Stimulated activated CD8-positive, alpha-beta memory T cell treated with anti-CD3 and anti-CD28 coated beads, Interleukin-7, amount 100 ng/mL, for 1 hour (primary cell): ENCODE measurements at places on chromosomes 13 and 19.

DNA sequence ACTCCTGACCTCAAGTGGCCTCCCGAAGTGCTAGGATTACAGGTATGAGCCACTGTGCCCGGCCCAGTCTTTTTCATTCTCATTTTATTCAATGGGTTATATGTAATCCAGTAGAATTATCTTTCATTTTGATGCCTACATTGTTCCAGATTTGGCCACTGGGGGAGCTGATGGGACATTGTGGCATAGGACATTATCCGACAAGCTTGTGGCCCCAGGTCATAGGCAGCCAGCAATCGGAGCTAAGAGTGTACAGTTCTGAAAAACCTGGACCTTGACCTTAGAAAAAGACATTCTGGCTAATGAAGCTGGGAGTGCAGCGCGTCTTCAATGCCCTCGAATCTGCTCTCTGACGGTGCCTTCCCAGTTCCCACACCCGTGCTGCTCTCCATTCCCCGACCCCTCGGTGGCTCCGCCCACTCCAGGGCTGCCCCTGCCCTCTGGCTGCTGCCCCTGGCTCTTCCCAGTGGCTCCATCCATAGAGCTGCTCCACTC, 108.7 kb downstream of the TEX29 start:
- peak; percentile 9 for DNase-seq

DNA sequence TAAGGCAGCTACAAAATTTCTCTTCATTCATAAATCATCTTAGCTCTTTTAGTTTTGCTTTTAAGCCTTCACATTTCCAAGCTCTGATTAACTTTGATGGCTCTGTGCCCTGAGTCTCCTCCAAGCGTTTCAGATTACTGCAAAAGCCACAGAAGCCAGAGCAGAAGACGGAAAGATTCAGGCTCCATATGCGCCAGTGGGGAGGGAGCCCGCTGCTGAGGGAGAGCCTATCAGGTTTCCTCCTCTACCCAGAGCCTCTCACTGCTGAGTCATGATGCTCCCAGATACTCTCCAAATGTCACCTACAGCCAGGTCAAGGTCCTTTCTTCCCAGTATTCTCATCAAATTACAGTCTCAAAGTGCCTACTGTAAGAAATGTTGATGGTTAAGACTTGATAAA, 193.6 kb downstream of the RAP2A start:
- no peak for DNase-seq

- DNase-seq, result no peak
Measured at GRCh38 chr13:89279374-89279773, 1608.2 kb downstream of the SLITRK5 start.

GRCh38 chr13:30577401-30577852, 40.3 kb upstream of the USPL1 start:
- DNase-seq, result no peak

DNA sequence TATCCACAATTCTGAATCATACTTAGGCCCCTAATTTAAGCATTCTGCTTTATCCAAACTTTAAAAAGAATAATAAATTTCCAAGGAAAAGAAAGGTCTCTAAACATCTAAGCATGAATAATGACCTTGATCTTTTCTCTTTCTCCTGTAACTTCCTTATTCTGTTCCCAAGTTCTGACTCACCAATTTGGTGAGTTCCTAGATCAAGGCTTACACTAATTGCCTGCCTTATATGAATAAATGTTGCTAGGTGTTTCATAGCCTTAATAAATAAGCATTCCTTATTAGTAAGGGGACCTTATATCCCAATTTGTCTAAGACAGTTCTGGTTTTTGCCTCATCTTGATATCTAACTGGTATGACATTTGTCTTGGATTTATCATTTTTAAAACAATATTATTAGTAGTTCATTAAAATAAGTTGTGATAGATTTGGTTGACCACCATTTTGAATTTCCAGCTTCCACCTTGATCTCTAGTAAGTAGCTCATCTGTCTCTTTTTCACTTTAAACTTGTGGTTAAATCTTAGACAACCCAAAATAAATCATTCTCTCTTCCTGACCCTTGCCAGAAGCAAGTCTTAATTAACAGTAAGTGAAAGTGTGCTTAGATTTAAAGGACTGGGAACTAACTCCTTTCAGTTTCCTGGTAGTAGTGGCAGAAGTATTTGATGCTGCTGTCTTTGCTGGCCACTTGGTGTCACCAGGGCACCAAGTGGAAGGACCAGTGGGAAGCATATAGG, 121.2 kb upstream of the MLNR start:
- DNase-seq, result no peak

DNA sequence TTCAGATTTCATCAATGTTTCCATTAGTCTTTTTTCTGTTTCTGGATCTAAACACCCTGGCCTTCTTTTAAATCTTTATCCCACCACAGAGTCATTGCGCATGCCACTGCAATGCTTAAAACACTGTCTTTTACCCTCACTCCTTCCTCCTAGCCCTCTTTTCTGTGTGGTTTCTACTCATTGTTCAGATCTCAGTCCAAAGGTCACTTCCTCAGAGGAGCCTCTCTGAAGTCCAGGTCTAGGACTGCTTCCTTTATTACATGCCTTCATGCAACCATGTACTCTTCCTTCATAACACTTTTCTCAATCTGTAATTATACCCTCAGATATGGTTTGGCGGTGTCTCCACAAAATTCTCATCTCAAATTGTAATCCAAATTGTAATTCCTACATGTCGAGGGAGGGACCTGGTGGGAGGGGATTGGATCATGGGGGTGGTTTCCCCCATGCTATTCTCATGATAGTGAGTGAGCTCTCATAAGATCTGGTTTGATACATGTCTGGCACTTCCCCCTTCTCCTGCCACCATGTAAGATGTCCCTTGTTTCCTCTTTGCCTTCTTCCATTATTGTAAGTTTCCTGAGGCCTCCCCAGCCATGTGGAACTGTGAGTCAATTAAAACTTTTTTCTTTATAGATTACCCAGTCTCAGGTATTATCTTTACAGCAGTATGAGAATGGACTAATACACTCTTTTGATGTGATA, 808.9 kb downstream of the DIAPH3 start:
- DNase-seq, result no peak

DNA sequence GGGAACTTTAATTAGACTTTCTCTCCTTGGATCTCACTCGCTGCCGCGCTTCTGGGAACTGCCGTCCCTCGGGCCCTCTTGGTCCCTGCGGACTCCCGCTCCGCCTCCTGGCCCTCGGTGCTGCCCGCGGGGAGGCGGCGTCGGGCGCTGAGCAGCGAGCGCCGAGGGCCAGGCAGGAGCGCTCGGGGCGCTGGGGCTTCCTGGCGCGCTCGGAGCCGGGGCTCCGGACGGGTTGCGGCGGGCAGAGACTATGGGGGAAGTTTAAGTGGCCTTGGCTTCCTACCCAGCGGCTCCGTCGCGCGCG, 704 bp downstream of the CHST8 start:
- DNase-seq, result no peak

DNA sequence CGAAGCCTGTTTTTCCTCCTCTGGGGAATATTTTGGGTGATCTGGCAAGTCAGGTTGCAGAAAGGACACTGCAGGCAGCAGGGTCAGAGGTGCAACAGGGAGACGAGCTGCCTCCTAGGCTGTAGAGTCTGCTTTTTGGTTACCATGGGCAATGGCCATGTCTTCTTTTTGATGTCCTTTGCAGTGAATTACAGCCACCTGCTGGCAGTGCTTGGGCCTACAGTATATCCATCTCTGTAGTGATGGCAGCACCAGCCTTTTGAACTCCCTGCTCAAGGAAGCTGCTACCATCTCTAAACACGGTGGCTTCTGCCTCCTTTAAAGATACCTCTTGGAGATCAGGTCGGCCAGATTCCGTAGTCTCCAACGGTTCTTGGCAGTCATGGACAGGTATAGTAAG, 73.9 kb downstream of the WTIP start:
- DNase-seq, result no peak

GRCh38 chr19:29247872-29248271, 34.9 kb upstream of the UQCRFS1 start:
- DNase-seq, result no peak

DNA sequence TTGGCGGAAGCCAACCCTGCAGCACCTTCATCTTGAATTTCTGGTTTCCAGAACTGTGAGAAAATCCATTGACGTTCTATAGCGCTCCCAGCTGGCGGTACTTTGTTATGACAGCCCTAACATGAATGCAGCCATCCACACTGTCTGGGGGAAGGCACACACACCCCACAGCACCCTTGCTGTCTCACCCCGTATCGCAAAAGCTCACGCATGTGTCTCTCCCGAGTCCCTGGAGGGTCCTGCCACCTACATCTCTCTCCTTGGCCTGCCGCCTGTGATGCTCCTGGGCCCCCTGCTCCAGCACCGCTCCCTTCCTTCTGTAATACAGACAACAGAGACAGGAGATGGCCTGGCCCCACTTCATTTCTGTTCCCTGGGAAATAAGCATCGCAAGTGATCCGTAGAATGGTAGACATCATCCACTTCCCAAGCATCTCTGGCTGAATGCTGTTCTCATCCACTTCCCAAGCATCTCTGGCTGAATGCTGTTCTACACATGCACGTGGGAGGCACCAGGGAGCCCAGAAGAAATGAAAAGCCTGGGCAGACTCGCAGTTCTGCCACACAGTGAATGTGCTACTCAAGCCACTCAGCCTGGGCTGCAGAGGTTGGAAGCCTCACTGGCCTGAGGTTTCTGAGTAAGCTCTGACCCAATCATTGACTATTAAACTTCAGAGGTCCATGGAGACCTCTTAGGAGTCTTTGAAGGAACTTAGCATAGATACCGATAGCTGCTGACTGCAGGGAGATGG, 29.6 kb downstream of the EPN1 start:
- DNase-seq, result no peak

GRCh38 chr19:13707915-13708314, 56.4 kb upstream of the MRI1 start:
- DNase-seq, result no peak

- DNase-seq, result no peak
Measured at GRCh38 chr13:23512762-23513395, 57.3 kb upstream of the TNFRSF19 start.

GRCh38 chr13:23654111-23655110, 84.2 kb downstream of the TNFRSF19 start:
- no peak for DNase-seq

DNA sequence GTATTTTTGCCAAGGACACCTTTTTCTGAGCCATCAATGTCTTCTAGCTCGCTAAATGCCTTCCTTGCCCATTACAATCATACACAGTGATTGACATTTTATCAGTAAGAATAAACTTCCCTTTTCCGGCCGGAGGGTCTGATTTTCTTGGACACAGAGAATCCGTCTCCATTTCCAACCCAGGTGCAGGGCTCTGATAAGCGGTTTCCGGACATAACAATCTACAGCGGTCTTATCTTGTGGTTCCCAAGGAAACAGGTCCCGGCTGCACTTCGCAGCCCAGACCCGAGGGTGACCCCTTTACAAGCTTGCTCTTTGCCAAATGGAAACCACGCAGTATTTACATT, 5.1 kb upstream of the ZNF77 start:
- DNase-seq, result no peak

GRCh38 chr13:59172076-59172475, 991.7 kb downstream of the DIAPH3 start:
- DNase-seq, result no peak

- DNase-seq, result no peak
Measured at GRCh38 chr19:46921071-46921470, 60.3 kb downstream of the ARHGAP35 start.

DNA sequence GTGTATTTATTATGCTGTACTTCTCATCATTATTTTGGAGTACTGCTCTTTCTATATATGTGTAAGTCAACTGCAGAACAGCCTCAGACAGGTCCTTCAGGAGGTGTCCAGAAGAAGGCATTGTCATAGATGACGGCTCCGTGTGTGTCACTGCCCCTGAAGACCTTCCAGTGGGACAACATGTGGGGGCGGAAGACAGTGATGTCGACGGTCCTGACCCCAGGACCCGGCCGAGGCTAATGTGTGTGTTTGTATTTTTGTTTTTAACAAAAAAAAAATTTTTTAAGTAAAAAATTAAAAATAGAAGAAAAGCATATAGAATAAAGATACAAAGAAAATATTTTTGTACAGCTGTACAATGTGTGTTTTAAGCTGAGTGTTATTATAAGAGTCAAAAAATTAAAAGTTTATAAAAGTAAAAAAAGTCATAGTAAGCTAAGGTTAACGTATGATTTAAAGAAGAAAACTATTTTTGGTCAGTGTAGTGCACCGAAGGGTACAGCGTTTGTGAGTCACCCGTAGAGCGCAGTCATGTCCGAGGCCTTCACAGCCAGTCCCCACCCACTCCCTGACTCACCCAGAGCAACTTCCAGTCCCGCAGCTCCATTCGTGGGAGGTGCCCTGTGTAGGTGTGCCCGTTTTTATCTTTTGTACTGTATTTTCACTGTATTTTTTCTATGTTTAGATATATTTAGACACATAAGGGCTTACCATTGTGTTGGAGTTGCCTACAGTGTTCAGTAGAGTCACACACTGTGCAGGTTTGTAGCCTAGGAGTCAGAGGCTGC, 42.2 kb upstream of the SPACA7 start:
- DNase-seq, result no peak

GRCh38 chr13:93561576-93562225, 335.1 kb downstream of the GPC6 start:
- no peak for DNase-seq

GRCh38 chr13:66344805-66345517, 885.2 kb downstream of the PCDH9 start:
- DNase-seq, result no peak

DNA sequence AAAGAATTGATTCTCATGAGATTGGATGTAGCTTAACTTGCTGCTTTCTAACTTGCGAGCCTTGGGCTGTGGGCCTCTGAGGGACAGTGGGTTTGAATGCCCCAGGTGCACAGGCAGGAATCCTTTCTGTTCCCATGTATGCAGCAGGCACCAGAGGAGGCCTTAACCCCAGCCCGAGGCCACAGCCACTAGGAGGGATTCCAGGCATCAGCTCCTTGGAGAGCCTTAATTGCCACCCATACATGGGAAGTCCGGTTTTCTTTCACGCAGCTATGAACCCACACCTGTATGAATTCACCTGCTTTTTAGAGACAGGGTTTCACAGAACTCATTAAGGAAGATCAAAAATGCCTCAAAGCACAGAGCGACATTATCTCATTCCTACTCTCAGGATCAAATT, 117.9 kb downstream of the CRYL1 start:
- no peak for DNase-seq

- DNase-seq, result no peak
Measured at GRCh38 chr13:33963895-33964294, 145.9 kb downstream of the RFC3 start.

DNA sequence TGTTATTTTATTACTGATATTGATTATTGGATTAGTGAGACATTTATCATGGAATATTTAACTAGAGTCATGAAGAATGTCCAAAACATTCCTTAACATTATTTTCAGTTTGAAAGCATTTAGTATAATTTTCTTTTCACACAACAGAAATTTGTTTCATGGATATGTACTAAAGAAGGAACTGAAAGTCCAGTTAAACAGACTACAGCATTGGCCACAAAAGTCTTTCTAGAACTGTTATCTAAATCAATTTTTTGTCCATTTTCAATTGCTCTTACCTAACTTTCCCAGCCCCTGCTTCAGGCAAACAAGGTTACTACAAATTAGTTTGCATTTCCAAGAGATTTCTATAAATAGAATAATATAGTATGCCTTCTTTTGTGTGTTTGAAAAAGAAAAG, 1018.0 kb upstream of the PCDH20 start:
- no peak for DNase-seq

- DNase-seq, result no peak
Measured at GRCh38 chr13:85377783-85378182, 421.4 kb downstream of the SLITRK6 start.
